ENCODE measurements at places on chromosomes 2 and 18. TPM values are rescaled to one million over a fixed set of nuclear protein-coding genes. Genes with fewer than 3 reads are reported as not detected.

Gene FAP
- 3.6 TPM for total RNA-seq

Gene SERPINB12
- not detected for total RNA-seq

Gene LRATD1
- 11.4 TPM for total RNA-seq

Gene IL36G
- not detected for total RNA-seq

Gene AKAIN1
- total RNA-seq, result not detected

Gene HOXD13
- total RNA-seq, result not detected

Gene GDF7
- total RNA-seq, result 0.04 TPM

Gene GCG
- total RNA-seq, result not detected

Gene ABCG5
- total RNA-seq, result not detected

Gene FHL2
- total RNA-seq, result 265 TPM

Gene TMEM247
- total RNA-seq, result not detected

Gene CDH7
- total RNA-seq, result not detected

Gene NFU1
- 25.4 TPM for total RNA-seq

Gene GKN1
- total RNA-seq, result not detected

Gene AAK1
- total RNA-seq, result 54.3 TPM

Gene ZBTB7C
- 1.1 TPM for total RNA-seq

Gene FZD7
- 14.5 TPM for total RNA-seq

Gene IL1RL1
- total RNA-seq, result 5.1 TPM

Gene ANO7
- 1.9 TPM for total RNA-seq

Gene NYAP2
- not detected for total RNA-seq

Gene LRRC30
- total RNA-seq, result not detected

Gene LIPG
- 196 TPM for total RNA-seq

Measured in kidney epithelial cell (primary cell).